ENCODE measurements at places on chromosomes 13 and 19. TPM values are rescaled to one million over a fixed set of nuclear protein-coding genes. Genes with fewer than 3 reads are reported as not detected.

DNA sequence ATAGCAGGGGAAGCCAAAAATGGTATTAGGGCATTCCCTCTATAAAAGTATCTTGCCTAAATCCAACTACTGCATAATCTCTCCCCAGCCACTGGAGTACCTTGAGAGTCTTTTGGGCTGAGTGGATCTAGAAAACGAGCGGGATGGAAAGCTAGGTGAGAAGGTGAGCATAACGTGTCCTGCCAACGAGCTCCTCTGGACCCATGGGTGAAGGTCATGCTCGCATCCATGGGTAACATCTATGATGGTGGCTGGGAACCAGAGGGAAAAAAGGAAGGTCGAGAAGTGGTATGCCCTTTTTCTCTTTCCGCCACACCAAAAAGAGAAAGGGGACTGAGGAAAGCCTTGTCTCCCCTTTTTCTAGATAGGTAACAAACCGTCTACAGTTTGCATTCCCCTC lies 63.0 kb downstream of the ZNF208 start:
- no peaks in the 10 kb centered on the region for H3K27me3 ChIP-seq
- H3K27ac ChIP-seq, result no peak overlapping the region
- H3K4me3 ChIP-seq, result no peak overlapping the region
- no peaks in the 10 kb centered on the region for H3K36me3 ChIP-seq
- H3K4me1 ChIP-seq, result no peaks in the 10 kb centered on the region
- no peak for DNase-seq

GRCh38 chr13:41791056-41791455 lies 169.9 kb downstream of the VWA8 start:
- no peaks in the 10 kb centered on the region for H3K4me1 ChIP-seq
- no peak overlapping the region for H3K4me3 ChIP-seq
- H3K36me3 ChIP-seq, result no peaks in the 10 kb centered on the region
- no peaks in the 10 kb centered on the region for H3K27me3 ChIP-seq

- H3K27ac ChIP-seq, result no peak overlapping the region
- DNase-seq, result no peak
- no peaks in the 10 kb centered on the region for H3K36me3 ChIP-seq
- no peaks in the 10 kb centered on the region for H3K27me3 ChIP-seq
Observed at GRCh38 chr13:85383291-85383690, 415.9 kb downstream of the SLITRK6 start.

- H3K27me3 ChIP-seq, result no peaks in the 10 kb centered on the region
- no peak overlapping the region for H3K27ac ChIP-seq
- no peak overlapping the region for H3K4me3 ChIP-seq
- no peaks in the 10 kb centered on the region for H3K36me3 ChIP-seq
- no peaks in the 10 kb centered on the region for H3K4me1 ChIP-seq
- DNase-seq, result no peak
Observed at GRCh38 chr13:78497702-78498355, 105.5 kb downstream of the POU4F1 start.

KL gene
- total RNA-seq, result 12.5 TPM

FFAR3 gene
- total RNA-seq, result not detected
